ENCODE measurements at places on chromosomes 5 and 9.

DNA sequence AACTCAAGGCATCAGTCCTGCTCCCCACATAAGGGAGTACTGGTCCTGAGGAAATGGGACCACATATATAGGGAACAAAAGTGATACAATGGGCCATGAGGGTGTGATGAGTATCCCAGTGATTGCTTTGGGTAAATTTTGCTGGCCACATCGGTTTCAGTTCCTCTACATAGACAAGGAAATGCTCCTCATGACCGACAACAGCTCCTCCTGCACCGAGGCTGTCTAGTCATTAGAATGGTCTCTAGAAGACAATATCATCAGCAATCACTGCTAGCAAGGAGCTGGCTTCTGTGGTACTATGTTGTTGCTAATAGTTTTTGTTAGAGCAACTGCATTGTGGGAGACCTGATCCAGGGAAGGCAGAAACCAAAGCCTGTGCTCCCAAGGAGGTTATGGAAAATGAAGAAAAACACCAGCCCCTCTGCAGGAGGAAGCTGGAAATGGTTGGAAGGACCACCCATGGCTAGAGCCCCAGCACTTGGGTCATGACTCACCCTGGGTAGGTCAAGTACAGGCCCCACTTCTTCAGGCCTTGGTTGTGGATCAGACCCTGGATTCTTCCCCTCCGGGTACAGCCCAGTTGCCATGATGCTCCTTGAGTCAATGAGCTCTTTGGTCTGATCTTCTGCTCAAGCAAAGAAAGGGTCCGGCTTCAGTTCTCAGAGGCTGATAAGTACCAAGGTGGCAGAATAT lies 3.4 kb upstream of the CTSL start:
- DNase-seq: no peak

GRCh38 chr9:97415146-97415545 lies 3.2 kb downstream of the TDRD7 start:
- no peak for DNase-seq

GRCh38 chr5:27252911-27253310 lies 214.5 kb upstream of the CDH9 start:
- no peak for DNase-seq

DNA sequence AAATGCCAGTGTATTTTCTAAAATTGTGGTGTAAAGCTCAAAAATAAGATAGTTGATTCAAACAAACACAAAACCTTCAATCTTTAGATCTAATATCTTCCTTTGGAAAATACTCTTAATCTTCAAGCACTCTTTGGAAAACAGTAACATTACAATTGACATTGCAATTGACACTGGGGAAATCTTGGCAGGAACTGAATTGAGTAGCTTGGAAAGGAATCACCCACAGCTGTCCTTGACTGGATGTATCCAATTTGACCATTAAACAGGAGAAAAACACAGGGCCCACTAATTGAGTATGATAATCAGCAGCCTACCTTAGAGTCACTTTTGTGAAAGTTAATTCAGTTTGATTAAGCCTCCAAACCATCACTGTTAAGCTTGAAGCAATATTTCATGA lies 776.7 kb downstream of the DTWD2 start:
- no peak for DNase-seq

DNA sequence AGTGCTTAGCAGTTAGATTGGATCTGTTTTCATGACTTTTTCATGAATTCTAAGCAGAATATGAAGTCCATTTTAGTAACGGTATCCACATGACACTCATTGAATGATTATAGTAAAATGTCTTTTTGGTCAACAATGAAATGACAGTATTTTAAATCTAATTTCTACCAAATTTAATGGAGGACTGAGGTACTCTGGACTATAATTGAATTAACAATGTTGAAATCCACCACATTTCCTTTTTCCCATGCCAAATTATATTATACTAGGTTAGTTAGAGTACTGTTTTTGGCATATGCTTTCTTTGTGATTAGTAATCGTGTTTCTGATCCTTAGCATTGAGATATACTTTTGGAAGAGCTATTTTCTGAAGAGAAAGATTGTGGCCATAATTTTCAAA lies 40.6 kb downstream of the CDC42SE2 start:
- no peak for DNase-seq

- no peak for DNase-seq
Observed at GRCh38 chr9:71218774-71219173, 97.4 kb upstream of the TRPM3 start.

DNA sequence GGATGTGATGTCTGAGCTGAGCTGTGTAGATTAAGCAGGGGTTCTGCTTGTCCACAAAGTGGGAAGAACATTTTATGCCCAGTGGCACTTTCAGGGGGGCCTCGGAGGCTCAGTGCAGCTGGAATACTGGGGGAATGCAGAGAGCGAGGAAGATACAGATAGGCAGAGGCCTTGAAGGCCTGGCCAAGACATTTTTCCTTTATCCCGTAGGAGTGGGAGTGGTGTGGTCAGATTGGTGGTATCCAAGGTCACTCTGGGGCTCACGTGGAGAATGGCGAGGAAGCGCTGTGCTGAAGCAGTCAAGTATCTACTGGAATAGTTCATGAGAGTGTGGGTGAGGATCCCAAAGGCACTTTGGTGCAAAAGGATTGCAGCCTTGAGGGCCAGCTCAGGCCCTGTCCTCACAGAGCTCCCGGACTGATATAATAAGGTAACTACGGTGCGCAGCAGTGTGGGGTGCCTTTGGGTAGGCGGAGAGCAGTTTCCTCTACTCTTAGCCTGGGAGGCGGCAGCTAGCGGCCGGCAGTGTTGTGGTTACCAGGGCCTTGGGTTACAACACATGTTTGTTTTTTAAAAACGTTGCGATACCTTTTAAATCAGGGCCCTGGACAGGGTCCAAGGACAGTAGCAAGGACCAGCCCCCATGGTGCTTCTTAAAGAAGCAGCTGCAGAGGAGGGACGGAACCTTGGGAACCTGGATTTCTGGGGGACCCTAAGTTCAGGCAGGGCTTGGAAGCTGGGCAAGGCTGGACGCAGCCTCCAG lies 10.8 kb upstream of the CCDC69 start:
- no peak for DNase-seq

GRCh38 chr9:95206143-95206542 lies 111.4 kb downstream of the FANCC start:
- no peak for DNase-seq

DNA sequence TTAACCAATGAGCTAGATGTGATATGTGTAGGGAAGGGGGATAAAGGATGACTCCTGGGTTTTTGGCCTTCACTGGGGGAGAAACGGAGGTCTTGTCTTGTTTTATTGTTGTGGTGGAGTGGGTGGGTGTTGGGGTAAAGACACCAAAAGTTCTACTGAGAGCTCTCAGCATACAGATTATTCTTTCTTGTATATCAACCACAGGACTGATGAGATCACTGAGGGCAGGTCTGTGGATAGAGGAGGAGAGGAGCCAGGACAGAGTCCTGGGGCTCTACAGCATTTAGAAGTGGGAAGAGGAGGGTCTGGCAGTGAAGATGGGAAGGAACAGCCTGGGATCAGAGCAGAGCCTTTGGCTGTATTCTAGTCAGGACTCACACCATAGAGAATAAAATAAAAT lies 310.8 kb downstream of the ARHGAP26 start:
- no peak for DNase-seq

DNA sequence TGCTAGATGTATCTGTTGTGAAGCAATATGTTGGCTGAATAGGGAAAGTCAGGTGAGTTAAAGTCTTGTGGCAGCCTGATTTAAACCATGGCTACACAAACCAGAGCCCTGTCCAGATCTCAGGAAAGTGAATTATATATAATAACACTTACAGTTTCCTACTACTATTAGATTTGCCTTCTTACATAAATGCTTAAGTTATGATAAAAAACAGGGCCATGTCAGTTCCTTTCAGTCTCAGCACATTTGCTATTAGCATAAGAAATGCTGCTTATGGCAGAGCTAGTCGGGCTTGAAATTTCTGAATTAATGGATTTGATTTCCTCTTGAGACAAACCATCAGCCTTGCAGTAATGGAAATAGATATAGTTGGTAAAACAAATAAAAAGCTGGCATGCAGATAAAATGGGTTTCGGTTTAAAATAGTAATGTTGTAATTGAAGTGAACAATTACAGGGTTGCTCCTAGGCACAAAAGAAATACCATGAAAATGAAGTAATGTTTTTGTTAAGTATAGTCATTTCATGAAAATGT lies 664.2 kb upstream of the ZNF608 start:
- DNase-seq: no peak

GRCh38 chr9:27856054-27856453 lies 282.8 kb upstream of the C9orf72 start:
- no peak for DNase-seq

GRCh38 chr9:38211002-38211401 lies 142.0 kb upstream of the SHB start:
- DNase-seq: no peak

GRCh38 chr9:93288891-93289883 lies 105.2 kb downstream of the WNK2 start:
- DNase-seq: no peak

GRCh38 chr9:15176836-15177235 lies 130.2 kb downstream of the TTC39B start:
- no peak for DNase-seq

GRCh38 chr5:58074222-58074621 lies 385.7 kb downstream of the PLK2 start:
- DNase-seq: no peak

- DNase-seq: no peak
Observed at GRCh38 chr9:115838417-115838816, 315.2 kb upstream of the PAPPA start.

GRCh38 chr9:35976726-35977125 lies 18.8 kb upstream of the OR2S2 start:
- DNase-seq: no peak

- DNase-seq: no peak
Observed at GRCh38 chr9:78539188-78539587, 242.3 kb downstream of the PSAT1 start.

- no peak for DNase-seq
Observed at GRCh38 chr5:52995095-52995494, 5.9 kb downstream of the ITGA2 start.

DNA sequence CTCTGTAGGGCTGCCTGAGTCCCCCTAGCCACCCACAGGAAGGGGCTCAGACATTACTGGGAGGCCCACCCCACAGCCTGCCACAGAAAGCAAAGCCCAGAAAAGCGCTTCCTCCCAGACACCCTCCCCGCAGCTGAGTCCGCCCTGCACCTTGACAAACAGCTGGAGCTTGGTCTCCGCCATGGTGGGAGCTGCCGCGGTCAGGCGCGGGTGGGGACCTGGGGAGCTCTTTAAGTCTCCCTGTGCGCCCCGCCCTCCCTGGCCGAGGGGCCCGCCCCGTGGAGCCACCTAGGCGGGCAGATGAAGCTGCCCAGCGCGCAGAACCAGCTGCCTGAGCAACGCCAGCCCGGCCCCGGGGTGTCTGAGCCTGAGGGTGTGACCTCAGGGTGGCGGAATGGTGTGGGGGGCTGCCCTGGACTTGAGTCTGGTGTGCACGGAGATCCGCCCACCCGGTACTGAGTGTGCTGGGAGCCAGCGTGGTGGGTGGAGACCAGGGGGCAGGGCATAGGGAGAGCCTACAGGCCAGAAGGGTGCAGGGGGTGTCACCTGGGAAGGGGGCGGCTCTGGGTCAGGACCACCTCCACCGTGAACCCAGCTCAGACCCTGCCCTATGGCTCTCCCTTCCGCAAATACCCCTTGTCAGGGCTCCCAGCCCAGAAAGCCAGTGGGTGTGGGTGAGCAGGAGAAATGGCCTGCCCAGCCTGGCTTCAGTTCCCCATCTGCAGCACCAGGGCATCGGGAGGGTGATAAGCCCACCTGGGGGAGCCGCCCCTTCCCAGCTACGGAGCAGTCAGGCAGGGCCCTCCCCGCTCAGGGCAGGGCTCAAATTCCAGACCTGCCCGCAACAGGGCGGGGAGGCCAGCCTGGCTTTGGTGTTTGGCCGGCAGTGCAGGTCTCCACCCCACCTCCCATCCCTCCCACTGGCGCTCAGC lies at the start of gene CLIC3:
TSS of gene CLIC3 (minus strand) at position 208 of the 932 bp plus-strand sequence. CDS start at position 183, 25 bp downstream.
- no peak for DNase-seq

DNA sequence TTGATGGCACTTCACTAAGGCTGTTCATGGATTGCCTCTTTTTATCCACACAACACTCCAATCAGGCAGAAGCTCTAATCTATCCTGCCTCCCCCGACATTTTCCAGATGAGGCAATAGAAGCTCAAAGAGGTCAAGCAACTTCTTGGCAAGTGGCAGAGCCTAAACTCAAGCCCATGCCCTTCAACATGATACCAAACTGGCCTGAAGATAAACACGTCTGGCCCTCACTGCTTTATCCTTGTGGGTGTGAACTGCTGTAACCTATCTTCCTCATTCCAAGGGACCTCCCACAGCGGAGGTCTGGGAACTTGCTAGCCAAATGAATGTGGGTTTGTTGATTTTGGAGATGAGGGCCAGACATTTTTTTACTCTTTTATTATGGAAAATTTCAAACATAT lies 9.5 kb downstream of the SLC35A4 start:
- DNase-seq: no peak

GRCh38 chr5:67679184-67679841 lies 482.7 kb upstream of the CD180 start:
- DNase-seq: no peak

GRCh38 chr9:2574203-2574602 lies 47.4 kb upstream of the VLDLR start:
- DNase-seq: no peak

DNA sequence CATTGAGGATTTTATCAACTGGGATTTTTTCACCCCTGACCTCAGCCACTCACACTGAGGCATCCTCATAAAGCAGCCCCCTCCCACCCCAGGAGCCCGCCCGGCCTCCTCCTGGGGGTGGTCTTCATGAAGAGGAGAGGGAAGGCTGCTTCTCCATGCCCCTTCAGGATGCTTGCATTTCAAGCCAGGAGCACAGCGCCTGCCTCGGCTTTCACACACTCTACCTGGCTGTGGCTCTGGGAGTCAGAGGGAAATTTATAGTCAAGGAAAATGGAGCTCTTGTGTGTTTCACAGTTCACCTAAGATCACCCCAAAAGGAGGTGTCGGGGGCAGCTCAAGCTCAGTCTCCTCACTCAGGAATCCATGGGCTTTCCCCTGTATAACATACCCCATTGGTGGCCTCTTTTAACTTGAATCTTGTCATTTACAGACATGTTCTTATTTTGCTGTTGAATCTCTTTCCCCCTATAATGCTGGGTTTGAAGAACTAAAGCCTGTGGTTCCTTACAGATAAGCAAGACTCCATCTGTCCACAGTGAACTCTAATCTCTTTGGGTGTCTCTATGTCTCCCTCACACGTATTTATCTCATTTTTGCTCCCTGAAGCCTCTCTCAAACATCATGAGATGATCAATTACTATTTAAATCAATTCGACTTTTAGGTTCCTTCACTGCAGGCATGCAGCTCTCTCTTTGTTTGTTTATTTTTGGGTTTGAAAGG lies 22.6 kb upstream of the IQGAP2 start:
- DNase-seq: no peak

- peak; percentile 28 for DNase-seq
Observed at GRCh38 chr9:73038613-73039012, 85.8 kb upstream of the ALDH1A1 start.

DNA sequence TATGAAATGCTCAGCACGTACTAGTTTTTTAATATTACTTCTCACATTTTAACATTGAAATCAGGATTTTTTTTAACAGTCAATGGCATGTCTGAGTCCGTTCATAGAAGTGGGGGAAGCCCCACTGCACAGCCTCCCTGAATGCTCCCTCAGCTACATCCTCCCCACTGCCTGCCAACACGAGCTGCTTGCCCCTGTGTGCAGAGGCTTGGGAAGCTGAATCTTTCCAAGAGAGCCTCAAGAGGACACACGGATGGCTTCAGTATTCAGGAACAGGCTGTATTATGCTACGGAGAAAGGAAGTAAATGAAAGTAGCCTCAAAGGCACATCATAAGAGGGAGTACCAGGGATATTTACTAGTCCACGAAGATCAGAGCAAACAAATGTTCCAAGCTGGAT lies 248.7 kb downstream of the SPOCK1 start:
- DNase-seq: no peak

All from hippocampal formation (tissue), 2 donors.